Right kidney (tissue), 9 donors: ENCODE measurements at places on chromosomes 11 and 22.

- no peak for DNase-seq
These were observed 15.4 kb upstream of the OR4D5 start for GRCh38 chr11:123924027-123924426.

GRCh38 chr11:134916421-134917213, 504.6 kb upstream of the B3GAT1 start:
- no peak for DNase-seq

DNA sequence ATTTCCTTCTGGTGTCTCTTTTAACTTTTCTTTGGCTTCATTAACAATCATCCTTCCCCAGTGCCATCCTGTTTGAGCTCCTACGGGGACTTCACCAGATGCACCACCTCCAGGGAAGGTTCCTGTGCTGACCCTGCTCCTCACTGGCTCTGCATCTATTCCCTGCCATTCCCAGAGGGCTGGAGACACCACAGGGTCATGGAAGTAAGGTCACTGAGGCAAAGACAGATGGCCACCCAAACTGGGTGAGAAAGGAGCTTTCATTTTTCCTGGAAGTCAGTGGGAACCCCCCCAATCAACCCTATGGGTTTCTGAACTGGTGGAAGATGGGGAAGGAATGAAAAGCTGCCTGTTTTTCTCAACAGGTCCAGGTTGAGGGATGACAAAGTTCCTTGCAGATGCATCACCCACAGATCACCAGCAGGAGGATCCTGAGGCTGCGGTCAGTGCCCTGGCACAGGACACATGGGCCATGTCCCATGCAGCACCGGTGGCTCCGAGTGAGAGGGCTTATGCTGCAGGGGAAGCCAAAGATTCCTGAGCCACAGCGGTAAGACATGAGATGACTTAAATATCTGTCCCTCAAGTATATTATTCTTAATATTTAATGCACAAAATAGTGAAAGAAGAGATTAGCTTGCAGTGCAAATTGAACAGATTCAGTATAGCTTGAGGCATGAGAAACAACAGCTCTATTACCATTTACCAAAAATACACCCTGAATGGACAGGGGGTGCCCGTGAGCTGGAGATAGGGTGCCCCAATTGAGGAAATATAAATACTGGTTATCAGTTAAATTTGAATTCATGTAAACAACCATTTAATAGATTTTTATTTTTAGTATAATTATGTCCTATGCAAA, 73.0 kb upstream of the VPREB1 start:
- DNase-seq = no peak

GRCh38 chr11:17811352-17811751, 76.8 kb downstream of the KCNC1 start:
- no peak for DNase-seq

DNA sequence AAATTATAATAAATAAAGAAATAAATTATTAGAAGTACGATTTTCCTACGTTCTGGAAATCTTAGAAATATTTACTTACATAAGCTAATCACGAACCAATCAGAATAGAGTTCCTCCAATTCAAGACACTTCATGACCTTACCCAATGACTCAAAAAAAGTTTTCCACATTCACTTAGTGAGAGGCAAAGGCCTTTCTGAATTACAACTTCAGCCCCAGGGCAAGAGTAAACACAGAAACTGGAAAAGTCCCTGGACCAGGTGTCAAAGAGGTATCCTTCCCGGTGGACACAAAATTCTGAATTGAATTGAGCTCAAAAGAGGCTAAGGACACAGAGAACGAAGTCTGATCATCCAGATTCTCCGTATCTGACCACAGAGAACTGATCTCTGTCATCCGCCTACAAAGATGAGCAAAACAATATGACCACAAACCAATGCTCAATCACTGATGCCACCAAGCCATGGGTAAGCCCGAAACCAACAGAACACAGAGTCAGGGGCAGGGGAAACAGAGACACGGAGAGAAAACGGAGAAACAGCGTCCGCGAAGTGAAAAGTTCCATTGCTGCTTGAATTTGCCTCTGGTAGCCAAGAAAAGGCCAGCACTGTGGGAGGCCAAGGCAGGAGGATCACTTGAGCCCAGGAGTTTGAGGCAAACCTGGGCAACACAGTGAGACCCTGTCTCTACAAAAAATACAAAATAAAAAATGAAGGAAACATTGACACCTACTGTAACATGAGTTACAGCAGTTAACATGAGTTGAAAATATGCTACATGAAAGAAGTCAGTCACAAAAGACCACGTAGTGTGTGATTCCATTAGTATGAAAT, 6.8 kb downstream of the BID start:
- DNase-seq = no peak

DNA sequence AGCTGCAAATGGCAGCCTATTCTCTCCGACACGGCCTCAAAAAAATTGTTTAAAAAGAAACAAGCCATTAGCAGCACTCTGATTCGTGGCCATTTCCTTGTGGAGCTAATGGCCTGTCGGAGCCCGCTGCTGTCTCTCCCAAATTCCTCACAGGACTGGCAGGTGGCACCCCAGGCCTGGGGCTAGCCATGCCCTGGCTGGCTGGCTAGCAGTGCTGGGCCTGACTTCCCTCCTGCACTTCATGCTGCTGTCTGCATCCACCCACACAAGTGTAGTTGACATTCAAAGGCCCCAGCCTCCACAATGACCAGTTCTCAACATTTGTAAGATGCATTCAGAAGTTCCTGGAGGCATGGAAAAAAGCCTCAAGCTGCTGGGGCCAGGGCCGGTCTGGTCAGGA, 61.5 kb downstream of the SMCO4 start:
- no peak for DNase-seq

DNA sequence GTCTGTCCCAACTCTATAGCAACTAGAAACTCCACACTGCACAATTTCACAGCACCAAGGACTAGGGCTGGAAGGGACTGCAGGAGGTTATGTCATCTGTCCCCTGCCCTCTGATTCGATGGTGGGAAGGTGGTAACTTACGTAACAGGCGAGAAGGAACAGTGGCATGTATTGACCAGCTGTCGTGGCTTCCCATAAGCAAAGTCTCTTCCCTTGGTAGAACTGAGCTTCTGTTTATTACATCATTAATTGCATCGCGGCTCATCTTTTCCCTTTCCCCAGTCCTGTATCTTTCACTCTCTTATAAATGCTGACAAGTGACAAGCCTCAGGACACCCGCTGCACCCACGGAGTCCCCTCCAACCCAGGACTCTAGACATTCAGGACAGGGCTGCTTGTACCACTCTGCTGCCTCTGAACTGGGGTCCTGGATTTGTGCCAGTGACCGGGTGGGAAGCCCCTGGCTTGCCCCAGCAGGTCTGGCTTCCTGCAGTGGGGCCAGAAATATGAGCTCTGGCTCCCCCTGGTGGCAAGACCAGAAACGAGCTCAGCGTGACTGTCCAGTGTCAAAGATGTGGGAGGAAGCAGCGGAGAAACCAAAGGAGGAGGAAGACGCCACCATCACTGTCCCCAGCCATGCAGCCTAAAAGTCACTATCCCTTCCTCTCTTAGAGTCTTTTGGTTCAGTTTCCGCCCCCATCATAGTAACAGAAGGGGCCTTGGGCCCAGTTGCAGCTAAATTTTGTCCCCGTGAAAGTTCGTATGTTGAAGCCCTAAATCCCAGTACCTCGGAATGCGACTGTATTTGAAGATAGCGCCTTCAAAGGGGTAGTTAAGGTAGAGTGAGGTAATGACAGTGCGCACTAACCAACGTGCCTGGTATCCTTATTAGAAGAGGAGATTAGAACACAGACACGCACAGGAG, 84.5 kb downstream of the ISX start:
- peak; percentile 65 for DNase-seq
